Activated CD4-positive, alpha-beta T cell treated with anti-CD3 and anti-CD28 coated beads, Interleukin-2, amount 10 ng/mL, durations not matched to agents 7 days and 5 days (primary cell): ENCODE measurements at places on chromosomes 4 and X.
A peak's percentile ranks its signal among the peaks of the same experiment; 100 is the strongest.

DNA sequence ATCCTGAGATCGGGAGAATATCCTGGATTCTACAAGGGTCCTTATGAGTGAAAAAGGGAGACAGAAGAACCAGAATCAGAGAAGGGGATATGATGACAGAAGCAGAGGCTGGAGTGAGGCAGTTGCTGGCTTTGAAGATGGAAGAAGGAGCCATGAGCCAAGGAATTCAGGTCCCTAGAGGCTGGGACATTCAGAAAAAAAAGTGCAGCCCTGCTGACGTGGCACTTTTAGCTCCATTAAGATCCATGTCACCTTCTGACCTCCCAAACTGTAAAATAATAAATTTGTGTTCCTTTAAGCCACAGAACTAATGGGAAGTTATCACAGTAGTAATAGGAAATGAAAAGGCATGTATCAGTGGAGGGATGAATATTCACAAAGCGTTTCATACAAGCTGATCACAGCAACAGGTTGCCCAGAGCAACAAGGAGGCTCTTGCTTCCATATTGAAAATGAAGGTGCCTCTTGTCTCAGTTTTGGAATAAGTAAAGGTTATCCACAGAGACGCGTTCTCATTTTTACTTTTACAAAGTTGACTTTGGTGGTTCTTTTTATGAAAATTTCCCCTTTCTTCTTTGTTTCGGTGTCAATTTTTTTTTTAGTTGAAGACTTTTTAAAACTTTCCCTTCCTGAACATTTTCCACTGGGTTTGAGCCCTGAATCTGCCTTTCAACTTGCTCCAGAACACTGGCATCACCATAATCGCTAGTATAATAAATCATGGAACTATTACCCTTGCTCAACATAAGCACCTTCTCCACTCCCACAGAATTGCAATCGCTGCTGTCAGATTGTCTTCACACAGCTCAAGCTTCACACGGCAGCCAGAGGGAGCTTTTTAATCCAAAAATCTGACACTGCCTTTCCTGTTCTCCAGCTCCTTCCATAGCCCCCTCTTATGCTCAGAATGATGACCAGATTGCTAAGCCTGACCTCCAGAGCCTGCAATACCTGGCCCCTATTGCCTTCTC lies 127.6 kb upstream of the RBPJ start:
- DNase-seq: no peak

GRCh38 chrX:103453655-103454054 lies 65.6 kb downstream of the RAB40A start:
- DNase-seq: no peak

DNA sequence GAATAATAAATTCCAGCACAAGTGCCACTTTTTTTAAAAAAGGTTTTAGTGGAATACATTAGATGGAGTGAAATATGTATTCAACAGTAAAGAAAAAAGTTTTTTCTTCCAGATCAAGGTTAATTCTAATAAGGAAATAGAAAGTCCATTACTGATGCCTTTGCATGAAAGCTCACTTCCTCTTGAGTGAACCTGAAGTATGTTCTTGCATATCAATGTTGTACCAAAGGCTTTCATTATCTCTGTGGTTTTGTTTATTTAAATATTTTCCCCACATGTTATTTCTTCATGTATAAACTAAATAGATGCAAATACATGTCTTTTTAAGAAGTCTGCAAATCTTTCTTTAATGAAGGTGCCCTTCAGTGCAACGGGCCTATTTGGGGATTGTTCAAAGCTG lies 307.9 kb downstream of the C4orf33 start:
- no peak for DNase-seq

- DNase-seq: no peak
These were observed 822 bp downstream of the ZNF275 start for GRCh38 chrX:153334654-153335295.

- no peak for DNase-seq
These were observed 71.3 kb downstream of the STIM2 start for GRCh38 chr4:26931966-26932365.

- DNase-seq: peak; percentile 72
These were observed 227.7 kb downstream of the BCOR start for GRCh38 chrX:39869846-39870601.

- DNase-seq: no peak
These were observed 48.7 kb downstream of the UCHL1 start for GRCh38 chr4:41305476-41305875.

DNA sequence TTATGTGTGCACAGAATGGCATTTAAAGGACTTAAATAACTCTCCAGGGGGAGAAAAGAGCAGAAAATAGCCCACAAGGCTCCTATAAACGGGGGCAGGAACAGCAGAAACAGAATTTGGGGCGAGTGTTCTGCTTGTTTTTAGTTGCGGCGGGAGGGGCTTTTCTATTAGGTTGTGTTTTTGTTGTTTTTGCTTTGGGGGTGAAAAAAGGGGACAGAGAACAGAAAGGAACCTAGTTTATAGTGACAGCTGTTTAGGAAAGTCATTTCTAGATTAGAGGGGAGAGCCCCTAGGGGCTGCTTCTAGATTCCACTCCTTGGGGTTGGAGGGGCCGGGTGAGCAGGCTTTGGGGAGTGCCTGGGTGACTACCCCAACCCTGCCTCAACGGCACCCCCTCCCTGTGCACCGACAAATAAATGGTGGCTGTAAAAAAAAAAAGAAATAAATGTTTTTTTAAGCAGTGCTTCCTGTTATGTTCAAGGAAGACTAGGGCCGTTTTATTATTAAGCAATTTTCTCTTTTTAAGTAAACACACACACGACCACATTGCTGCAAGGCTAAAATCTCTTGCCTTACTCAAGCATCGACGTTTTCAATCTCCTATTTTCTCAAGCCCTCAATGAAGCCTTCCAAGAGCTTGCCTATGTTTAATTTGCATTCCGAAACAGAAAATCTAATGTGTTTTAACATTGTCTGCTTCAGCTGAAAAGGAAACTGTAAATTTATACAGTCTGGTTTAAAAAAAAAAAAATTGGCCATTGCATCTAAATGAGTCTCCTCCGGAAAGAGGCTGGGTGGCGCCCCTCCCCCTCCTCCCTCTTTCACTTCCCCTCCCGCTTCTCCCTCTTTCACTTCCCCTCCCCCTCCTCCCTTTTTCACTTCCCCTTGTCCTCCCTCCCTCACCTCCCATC lies 123.3 kb upstream of the TBL1X start:
- peak; percentile 66 for DNase-seq

DNA sequence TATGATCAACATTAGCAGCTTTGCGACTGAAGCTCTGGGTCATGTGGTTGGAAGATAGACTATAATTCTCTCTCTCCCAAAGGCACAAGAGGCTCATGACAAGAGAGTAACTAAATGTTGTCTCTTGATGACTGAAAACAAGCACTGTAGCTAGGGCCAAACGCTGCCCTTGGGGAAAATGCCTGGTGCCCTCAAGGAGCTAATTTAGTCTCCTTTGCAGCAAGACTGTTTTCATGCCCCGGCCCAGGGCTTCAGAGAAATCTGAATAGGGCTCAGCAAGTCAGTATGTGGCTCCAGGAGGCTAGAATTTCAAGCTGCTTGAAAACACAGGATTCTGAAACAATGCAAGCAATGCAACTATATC lies 411.9 kb downstream of the GPAT3 start:
- no peak for DNase-seq

DNA sequence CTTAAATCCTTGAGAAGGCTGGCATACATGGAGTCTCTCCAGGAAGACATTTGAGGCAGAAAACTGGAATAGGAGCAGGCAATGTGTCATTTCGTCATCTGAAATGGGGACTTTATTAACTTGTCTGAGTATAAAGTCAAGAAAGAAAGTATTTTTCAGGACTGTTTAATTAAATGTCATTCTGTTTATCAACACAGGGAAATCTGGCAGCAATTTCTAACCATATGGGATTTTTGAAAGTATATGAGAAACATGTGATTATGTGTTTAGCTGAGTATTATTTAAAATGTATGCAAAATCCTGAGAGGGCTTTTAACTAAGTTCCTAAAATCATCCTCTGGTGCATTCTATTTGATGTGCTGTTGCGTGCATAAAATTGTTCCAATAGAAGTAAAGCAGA lies 3.9 kb upstream of the FAM9A start:
- no peak for DNase-seq

GRCh38 chr4:127240764-127241105 lies 392.0 kb upstream of the INTU start:
- DNase-seq: no peak

GRCh38 chr4:139669335-139669734 lies 3.7 kb downstream of the MGST2 start:
- no peak for DNase-seq

GRCh38 chrX:21940356-21940829 lies at the start of gene SMS:
TSS of gene SMS (plus strand) at chrX:21940709. CDS start at chrX:21940825, 116 bp downstream.
- DNase-seq: peak; percentile 33

DNA sequence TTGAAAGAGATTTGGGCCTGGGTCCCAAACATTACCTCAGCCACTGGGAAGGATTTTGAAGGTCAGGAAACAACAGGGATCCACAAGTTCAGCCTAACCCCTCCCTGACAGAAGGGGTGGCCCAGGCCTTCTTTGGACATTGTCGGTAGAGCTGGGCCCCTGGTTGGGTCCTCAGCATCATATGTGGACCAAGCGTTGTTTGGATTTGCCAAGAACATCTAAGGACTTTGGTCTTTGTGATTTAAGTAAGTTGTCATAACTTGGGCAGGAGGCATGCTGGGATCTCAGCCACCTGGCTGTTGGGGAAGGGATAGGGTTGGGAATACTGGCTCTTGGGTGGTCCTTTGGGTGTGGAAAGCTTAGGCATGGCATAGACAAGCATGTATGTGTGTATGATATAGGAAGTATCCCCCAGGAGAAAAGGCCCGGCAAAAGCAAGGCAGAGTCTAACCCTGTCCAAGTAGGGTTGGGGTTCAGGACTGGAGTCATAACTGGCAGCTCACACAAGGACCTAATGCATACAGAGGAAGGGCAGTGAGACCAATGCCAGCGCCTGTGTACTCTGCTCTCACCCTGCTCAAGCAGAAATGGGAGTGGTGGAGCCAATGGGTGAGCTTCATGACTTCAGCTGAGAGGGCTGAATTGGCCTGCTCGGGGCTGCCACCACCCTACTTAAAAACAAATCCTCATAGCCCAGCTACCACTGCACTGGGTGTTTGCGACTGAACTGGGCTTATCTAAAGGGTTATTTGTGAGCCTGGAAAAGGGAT lies 102.8 kb downstream of the RTL5 start:
- DNase-seq: no peak

- no peak for DNase-seq
These were observed 158.8 kb upstream of the NDST4 start for GRCh38 chr4:115272185-115272584.

DNA sequence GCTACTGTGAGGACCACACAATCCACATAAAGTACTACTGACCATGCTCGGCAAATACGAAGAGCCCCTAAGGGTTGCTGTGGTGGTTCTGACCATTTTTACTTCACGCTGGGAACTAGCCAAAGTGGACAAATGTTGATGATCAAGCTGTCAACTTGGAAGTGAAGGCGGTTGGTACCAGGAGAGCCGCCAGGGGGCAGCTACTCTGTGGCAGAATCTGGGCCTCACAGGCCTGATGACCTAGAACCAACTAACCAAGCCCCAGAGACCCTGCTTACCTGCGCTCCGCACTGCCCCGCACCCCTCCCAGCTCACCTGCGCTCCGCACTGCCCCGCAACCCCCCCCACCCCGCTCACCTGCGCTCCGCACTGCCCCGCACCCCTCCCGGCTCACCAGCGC lies 5.6 kb downstream of the GAK start:
- DNase-seq: no peak

DNA sequence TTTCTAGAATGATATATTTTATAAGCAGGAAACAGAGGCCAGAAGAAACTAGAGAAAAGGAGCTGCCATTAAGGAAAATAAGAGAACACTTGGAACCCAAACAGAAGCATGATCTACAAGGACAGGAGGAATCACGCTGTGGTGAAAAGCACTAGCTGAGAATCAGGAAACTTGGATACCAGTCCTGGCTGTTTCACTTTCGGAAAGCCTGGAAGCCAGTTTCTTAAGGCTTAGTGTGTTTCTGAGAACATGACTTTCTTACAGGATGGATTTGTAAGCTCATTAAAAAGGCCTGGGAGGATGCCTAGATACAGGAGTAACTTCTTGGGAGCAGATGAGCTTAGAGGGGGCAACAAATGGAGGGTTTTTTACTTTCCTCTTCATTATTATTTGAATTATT lies 36.9 kb downstream of the TLL1 start:
- DNase-seq: no peak

DNA sequence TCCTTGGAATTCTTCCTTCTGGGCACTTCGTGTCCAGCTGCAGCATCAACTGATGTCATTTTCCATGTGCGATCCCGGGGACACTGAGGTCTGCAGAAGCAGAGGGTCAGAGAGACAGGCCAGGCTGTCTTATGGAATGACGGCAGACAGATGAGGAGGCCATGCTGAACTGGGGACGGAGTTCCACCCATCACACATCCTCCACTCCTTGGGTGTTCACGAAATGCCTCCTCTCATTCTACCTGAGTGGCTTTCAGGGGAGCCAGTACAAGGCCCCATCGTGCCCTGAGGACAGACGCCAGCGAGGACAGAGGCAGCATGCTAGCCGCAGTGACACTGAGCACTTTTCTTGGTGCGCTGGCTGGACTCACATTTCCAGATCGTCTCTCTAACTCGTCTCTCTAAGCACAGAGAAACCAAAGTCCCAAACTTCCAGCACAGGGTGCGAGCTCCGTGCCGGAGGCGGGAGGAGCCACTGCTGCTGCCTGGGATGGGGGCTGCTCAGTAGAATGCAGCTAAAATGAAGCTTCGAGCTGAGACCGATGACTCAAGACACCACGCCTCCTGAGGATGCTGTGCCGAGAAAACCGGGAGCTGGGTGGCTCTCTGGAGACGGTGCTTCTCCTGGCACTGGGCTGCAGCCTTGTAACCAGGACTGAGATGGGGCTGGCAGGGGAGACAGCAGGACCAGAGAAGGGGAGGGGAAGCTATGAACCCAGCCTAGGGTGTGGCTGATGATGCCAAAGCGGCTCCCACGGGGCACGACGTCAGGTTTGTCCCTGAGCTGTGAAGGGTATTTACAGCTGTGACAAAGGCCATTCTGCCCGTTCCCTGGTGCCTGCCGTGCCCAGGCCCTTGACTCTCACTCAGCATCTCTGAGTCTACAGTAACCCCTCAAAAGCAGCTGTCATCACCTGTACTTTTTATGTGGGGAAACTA lies 8.2 kb downstream of the ABLIM2 start:
- no peak for DNase-seq

DNA sequence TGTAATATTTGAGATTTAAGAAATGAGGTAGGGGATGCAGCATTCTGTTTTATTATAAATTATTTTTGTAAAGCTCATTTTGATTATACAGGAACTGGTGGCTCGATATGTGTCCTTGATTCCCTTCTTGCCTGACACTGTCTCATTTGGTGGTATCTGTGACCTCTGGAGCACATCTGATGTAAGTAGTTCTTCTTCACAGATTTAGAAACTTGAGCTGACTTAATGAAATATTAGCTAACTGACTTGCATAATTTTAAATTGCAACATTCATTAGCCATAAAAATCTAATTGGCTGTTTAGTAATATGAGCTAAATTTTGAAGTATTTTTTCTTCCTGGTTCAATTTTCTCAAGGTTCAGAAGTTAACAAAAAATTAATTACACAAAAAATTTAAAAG lies 69.1 kb downstream of the FBXL5 start:
- no peak for DNase-seq

- DNase-seq: no peak
These were observed 15.3 kb upstream of the SLC16A2 start for GRCh38 chrX:74405973-74406489.
